Upper lobe of right lung (tissue), 1 donor: ENCODE measurements at places on chromosomes 4 and X.

GRCh38 chr4:96035727-96036126 is 195.8 kb downstream of the PDHA2 start:
- DNase-seq: no peak
- H3K27me3 ChIP-seq: no peaks in the 10 kb centered on the region
- H3K36me3 ChIP-seq: no peaks in the 10 kb centered on the region
- no peaks in the 10 kb centered on the region for H3K4me1 ChIP-seq

DNA sequence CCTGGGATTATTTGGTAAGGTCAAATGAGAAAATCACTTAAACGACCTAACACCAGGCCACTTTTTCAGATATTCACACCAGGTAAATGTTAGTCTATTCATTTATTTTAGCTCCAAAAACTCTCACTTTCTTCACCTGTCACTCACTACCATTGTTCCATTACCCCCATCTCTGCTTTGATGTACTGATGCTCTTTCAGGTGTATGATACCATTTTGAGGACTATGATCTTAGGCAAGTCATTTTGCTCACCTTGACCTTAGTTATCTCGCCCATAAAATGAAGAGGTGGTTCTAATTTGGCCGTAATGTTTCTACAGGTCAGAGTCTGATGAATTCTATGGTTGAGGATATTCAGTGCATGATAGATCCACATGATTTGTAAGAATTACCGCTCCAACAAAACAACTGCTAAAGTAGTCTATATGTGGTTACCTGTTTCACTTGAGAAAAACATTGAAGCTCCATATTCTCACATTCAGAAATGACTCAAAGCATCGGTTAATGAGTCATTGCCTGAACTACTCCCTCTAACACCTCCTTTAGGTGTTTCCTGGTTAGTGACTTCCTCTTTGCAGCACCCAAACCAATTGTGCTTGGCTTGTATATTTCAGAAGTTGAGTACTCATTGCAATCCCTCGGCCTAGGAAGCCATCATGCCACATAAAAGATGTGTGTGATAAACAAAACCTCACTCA is 4.5 kb downstream of the DTHD1 start:
- no peaks in the 10 kb centered on the region for H3K4me1 ChIP-seq
- DNase-seq: no peak
- H3K27me3 ChIP-seq: no peaks in the 10 kb centered on the region
- no peak overlapping the region for H3K27ac ChIP-seq
- H3K36me3 ChIP-seq: no peaks in the 10 kb centered on the region

- no peak overlapping the region for H3K4me3 ChIP-seq
- H3K27ac ChIP-seq: no peak overlapping the region
- no peaks in the 10 kb centered on the region for H3K4me1 ChIP-seq
These were observed 18.8 kb upstream of the TBC1D8B start for GRCh38 chrX:106783716-106784115.

DNA sequence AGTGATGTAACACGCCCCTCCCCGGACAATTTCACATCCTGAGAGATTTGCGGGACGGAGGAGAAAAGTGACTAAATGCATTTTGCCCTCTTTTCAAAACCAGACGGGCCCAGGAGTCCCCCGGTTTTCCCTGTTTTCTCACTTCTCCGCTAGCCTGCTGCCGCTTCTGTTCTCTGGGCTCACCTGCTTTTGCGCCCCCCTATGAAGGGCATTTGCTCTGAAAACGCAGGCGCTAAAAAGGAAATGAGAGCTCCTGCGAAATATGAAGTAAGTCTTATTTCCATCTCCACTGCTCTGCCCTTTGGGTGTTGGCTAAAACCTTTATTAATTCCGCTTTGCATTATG is 613 bp upstream of the TMEM47 start:
- DNase-seq: no peak
- H3K27ac ChIP-seq: no peak overlapping the region
- H3K4me3 ChIP-seq: peak overlapping the region; percentile 56
- no peaks in the 10 kb centered on the region for H3K36me3 ChIP-seq

GRCh38 chr4:154626793-154627484 is 14.5 kb upstream of the FGG start:
- H3K27ac ChIP-seq: peak overlapping the region; percentile 39
- peak overlapping the region; percentile 42 for H3K4me3 ChIP-seq
- peaks cover 6% of the 10 kb centered on the region for H3K4me1 ChIP-seq
- H3K27me3 ChIP-seq: peaks cover 2% of the 10 kb centered on the region
- peak; percentile 87 for DNase-seq

DNA sequence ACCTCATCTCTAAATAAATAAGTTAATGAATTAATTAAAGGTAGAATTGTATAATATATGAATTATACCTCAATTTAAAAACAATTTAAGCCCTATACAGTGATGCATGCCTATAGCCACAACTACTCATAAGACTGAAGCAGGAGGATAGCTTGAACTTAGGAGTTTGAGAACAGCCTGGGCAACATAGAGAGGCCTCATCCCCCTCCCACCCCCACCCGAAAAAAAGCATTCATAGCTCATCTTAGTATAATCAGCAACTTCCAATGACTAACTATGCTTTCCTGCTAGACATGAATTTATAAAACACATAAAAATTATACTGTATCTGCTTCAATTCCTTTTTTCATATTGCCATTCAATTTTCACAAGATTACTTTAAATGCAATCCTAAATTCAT is 1.6 kb downstream of the LRBA start:
- H3K27ac ChIP-seq: no peak overlapping the region
- H3K36me3 ChIP-seq: no peaks in the 10 kb centered on the region
- DNase-seq: no peak

DNA sequence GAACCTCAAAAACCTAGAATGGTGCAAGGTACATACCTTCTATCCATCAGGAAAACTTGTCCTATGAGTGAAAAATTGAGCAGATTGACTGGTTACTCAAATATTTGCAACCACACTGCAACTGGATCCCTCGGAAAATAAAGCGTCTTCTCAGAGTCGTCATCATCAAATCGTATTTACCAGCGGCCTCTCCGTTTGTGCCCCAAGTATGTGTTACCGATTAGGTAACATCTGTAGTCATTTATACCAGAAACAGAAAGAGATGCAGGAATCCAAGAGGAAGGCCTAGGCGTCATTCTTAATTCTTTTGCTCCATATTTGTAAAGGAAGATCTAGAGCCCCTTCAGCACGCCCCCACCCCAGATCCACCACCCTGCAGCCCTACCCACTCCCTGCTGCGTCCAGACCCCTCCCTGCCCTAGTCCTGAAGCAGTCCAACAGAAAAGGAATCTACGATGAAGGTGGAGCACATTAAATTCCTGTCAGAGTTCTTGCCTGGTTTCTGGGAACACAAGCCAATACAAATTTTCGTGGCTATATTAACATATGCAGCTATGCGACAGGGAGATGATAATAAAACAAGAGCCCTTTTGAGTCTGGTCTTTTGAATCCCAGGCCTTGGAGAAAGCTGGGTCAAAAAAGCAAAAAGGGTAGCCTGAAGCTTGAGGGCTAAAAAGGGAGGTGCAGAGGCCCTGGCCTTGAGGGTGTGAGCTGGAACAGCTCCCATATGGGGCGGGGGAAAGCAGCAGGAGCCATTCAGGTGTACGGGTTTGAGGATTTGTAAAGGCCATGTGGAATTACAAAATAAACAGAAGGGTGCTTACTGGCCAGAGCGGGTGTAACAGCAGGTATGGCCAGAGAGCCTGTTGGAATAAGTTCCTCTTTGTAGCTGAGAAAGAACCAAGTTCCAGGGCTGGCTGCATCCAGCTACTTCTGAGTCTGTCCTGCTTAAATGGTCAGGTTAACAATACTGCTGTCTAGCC is 77.0 kb downstream of the ZNF827 start:
- H3K27ac ChIP-seq: no peak overlapping the region
- no peak overlapping the region for H3K4me3 ChIP-seq
- no peaks in the 10 kb centered on the region for H3K27me3 ChIP-seq
- DNase-seq: no peak
- no peaks in the 10 kb centered on the region for H3K36me3 ChIP-seq

GRCh38 chr4:153022241-153022715 is 86.2 kb downstream of the FHDC1 start:
- H3K36me3 ChIP-seq: no peaks in the 10 kb centered on the region
- H3K4me1 ChIP-seq: no peaks in the 10 kb centered on the region
- no peak overlapping the region for H3K4me3 ChIP-seq
- no peak overlapping the region for H3K27ac ChIP-seq
- no peaks in the 10 kb centered on the region for H3K27me3 ChIP-seq

GRCh38 chr4:99991741-99992140 is 41.7 kb upstream of the H2AZ1 start:
- no peaks in the 10 kb centered on the region for H3K4me1 ChIP-seq
- DNase-seq: no peak
- no peaks in the 10 kb centered on the region for H3K36me3 ChIP-seq
- no peak overlapping the region for H3K4me3 ChIP-seq

DNA sequence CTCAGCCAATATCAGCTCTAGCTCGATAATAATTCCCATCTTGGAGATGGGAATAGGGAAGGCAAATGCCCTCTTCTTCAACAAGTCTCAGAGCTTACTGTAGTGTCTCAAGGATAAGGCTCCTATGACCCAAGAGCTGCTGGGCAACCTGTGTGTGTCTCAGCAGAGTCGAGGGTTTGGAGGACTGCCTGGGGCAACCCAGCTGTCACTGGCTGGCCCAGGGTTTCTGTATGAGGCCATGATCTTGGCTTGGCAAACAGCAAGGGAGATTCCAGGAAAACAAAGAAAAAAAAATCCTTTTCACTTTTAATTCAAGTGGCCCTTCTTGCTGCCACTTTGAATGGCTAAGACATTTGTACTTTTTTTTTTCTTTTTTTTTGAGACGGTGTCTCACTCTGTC is 34.4 kb downstream of the TMSB4X start:
- H3K27ac ChIP-seq: no peak overlapping the region
- peaks cover 25% of the 10 kb centered on the region for H3K4me1 ChIP-seq
- peak; percentile 67 for DNase-seq
- H3K27me3 ChIP-seq: no peaks in the 10 kb centered on the region

DNA sequence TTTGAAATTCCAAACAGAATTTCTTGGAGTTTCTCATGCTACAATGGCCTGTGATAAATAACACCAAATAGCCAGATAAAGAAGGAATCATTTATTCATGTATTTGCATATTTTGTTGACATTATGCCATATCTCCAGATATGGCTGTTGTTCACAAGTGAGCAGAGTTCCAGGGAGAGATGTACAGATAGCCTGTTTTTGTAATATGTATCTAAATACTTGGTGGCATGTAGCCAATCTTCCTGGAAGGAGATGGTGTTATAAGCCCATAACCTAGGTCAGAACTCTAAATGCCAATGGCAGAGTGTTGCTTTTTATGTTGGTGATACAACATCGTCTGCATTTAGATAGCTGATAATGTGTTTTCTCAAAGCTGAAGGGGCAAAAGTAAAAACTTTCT is 292.2 kb downstream of the FBXO8 start:
- H3K4me1 ChIP-seq: no peaks in the 10 kb centered on the region
- peaks cover 7% of the 10 kb centered on the region for H3K27me3 ChIP-seq
- no peak overlapping the region for H3K4me3 ChIP-seq
- DNase-seq: no peak

DNA sequence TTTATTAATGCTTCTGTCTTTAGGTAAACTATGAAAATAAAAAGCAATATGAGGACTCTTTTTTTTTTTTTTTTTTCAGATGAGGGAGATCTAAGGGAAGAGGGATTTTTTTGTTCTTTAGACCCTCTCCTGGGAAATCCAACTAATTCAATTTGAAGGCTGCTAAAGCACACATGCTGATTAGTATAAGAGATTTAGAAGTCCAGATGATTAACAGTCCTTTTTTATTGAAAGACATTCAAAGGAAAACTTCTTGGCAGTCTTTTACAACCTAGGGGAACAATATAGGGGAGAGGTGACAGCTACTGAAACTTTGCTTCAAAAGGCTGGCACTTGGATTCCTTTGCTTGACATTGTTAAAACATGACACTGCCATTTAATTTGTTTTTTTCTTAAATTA is 602.5 kb downstream of the RAPGEF2 start:
- no peaks in the 10 kb centered on the region for H3K27me3 ChIP-seq
- no peaks in the 10 kb centered on the region for H3K4me1 ChIP-seq
- H3K4me3 ChIP-seq: no peak overlapping the region
- H3K27ac ChIP-seq: no peak overlapping the region
- no peaks in the 10 kb centered on the region for H3K36me3 ChIP-seq

DNA sequence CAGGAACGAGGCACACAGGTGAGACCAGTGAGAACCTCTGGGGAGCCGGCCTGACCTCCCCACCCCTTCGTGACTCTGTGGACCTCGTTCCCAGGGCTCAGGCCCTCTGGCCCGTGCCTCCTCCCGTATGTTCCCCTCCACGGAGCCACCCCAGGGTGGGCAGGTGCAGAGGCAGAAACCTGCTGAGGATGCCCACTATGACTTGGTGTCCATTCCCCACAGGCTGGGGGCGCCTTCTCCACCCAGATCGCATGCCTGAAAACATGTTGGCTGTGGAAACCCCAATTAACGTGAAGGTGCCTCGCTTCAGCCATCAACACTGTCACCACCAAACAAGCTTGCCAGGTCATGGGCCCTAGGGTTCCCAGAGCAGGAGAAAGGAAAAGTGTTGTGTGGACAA is 27.0 kb downstream of the BLOC1S4 start:
- peaks cover 14% of the 10 kb centered on the region for H3K4me1 ChIP-seq
- H3K27ac ChIP-seq: no peak overlapping the region

DNA sequence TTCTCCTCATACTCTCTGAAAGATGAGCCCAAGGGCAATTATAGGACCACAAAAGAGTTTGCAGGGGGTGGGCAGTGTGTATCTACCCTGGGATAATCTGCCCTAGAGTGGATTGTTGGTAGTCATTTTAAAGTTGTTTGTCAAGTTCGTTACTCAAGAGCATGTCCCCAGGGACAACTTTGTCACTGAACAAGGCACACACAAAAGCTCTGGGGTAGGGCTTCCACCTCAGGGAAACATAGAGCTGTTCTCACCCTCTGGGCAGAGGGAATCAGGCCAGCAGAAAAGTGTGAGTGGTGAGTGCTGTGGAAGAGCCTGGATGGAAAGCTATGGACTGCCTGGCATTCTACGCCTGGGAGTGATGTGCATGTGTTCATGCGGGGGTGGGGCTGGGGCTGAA is 23.3 kb upstream of the LEF1 start:
- H3K27ac ChIP-seq: no peak overlapping the region
- no peak for DNase-seq
- no peak overlapping the region for H3K4me3 ChIP-seq

- DNase-seq: no peak
- no peaks in the 10 kb centered on the region for H3K27me3 ChIP-seq
- H3K4me1 ChIP-seq: no peaks in the 10 kb centered on the region
- no peak overlapping the region for H3K27ac ChIP-seq
- no peak overlapping the region for H3K4me3 ChIP-seq
These were observed 411.4 kb downstream of the IL1RAPL1 start for GRCh38 chrX:28998609-28999135.

- H3K36me3 ChIP-seq: no peaks in the 10 kb centered on the region
- H3K27me3 ChIP-seq: no peaks in the 10 kb centered on the region
- H3K27ac ChIP-seq: no peak overlapping the region
- no peak for DNase-seq
- H3K4me1 ChIP-seq: no peaks in the 10 kb centered on the region
These were observed 35.9 kb upstream of the LRAT start for GRCh38 chr4:154707877-154708276.

DNA sequence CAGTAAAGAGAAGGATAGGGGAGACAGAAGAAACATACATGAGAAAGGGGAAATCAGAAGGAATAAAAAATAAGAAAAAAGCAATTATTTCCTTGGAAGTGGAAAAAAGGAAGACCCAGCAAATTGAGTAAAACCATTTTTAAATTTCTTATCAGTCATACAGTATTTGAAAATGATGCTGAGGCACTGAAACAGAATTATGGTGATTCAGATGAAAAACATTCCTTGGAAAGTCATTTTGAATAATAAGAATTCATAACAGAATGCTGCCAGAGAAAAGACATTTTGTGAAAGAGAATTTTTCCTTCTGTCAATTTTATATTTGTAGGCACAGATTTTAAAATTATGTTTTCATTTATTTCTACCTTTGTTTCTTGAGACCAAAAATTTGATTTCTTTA is 895.5 kb upstream of the EPHA5 start:
- H3K36me3 ChIP-seq: no peaks in the 10 kb centered on the region
- no peaks in the 10 kb centered on the region for H3K4me1 ChIP-seq
- no peak overlapping the region for H3K27ac ChIP-seq
- H3K4me3 ChIP-seq: no peak overlapping the region
- H3K27me3 ChIP-seq: no peaks in the 10 kb centered on the region
